Ascending aorta (tissue), 2 donors: ENCODE measurements at places on chromosomes 13 and 19. TPM values are rescaled to one million over a fixed set of nuclear protein-coding genes. Genes with fewer than 3 reads are reported as not detected.

Gene EBI3
- not detected for total RNA-seq

- no peak for DNase-seq
These were observed at the start of gene ICAM5 for GRCh38 chr19:10289836-10290356. TSS of gene ICAM5 (plus strand) at chr19:10289952. CDS start at chr19:10290044, 92 bp downstream.

- DNase-seq, result no peak
These were observed 95.2 kb downstream of the ELF1 start for GRCh38 chr13:40923867-40924266.

DNA sequence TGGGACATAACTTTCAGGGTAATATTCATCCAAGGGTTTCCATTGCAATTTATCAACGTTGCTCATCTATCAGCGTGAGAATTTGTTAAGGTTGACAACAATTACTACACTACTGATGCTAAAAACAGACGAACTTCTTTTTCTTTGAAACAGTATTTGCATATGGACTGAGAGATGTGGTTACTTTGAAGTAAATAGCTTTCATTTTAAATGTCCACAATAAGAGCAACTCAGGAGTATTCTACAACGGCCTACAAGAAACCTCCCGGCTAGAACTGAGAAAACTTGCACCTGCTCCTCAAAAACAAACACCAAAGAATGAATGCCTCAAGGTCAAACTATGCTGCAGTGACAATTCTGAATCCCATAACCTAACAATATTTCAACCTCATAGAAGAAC is 238.4 kb downstream of the IRS2 start:
- DNase-seq, result no peak

Gene ARHGAP33
- 8.7 TPM for total RNA-seq

Gene GNA15
- total RNA-seq, result 7.1 TPM

Gene CGB3
- total RNA-seq, result not detected

DNA sequence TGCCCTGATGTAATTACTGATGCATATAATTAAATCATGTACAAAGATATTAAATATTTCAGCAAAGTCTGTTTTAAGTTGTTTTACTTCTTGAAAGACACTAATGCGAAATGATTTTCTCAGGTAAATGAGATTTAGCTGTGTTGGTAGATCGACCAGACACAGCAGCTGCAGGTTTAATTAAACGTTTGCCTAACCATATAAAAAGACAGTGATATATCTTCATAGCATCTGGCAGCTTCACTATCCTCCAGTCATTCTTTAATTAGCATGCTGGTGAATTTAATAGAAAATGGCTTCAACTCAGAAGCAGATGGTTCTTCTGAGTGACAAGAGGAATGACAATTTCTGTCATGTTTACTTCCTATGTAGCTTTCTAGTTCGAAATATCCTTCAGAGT is 69.3 kb downstream of the NHLRC3 start:
- DNase-seq, result no peak

DNA sequence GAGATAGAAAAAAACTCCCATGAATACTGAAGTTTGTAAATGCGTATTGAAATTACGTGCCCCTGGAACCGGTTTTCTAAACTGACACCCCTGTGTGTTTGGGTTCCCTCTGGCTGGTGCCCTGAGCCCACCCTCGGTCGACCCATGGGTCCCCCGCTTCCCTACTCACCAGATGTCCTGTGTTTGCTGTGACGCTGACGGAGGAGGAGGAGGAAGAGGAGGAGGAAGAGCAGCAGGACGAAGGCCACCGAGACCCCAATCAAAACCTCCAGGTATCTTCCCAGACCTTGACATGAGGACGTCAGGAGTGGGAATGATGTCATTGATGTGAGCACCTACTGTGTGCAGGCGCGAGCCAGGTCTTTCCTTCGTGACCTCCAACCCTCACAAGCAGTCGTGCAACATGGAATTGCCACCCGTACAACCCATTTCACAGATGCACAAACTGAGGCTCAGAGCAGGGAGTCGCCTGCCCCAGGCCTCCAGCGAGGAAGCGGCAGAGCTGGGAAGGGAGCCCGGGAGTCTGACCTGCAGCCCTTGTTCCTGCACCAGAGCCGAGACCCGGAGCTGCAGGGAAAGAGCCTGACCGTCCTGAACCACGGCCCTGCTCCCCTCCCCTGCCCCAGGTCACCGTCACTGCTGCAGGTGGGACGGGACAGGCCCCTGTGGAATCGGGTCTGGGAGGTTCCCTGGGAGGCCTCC is 3.7 kb downstream of the LILRB3 start:
- DNase-seq, result no peak

Gene TMEM91
- total RNA-seq, result 14.2 TPM

DNA sequence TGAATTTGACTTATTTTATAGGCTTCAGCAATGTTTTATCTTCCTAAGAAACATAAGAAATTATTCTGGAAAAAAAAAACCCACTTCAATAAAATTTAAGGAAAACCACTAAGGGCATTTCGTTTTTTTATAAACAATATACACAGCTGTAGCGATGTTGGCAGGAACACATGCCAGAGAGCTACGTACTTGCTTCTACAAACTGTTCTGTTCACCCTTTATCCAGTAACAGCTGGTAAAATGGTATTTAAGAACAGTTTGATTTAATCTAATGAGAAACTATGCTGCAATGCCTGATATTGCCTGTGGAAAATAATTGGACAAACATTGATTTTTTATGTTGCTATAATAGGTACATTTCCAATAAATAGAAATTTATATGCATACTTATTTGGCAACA is 137.2 kb upstream of the DACH1 start:
- DNase-seq, result no peak

DNA sequence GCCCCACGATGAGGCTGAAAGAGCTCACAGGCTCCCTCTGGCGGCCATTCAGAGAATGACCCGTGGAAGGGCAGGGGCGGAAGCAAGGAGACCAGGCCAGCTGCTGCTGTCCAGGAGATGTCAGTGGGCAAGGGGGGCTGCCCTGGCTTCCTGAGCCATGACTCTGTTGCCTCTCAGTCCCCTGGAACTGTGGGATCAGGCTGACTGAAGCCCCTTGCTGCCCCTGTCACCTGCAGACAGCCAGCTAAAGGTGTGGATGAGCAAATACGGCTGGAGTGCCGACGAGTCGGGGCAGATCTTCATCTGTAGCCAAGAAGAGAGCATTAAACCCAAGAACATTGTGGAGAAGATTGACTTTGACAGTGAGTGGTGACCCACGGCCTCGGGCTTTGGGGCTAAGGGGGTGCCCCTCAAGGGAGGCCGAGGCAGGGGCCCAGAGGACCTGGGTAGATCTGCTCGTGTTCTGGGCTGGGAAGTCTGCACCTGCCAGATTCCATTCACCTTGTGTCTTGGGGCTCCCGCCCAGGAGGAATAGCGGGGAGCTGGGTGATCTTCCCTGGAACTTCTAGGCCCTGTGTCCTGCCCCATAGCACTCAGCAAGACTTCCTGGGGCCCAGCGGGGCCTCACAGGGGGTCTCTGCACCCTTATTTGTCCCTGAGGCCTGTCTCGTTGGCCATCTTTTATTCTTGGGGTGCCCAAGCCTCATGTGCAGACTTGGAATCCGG is 12.5 kb upstream of the ACTN4 start:
- peak; percentile 85 for DNase-seq

Gene MBD3L3
- not detected for total RNA-seq

Gene CRLF1
- total RNA-seq, result 638 TPM

- DNase-seq, result no peak
These were observed 17.1 kb downstream of the ELAVL1 start for GRCh38 chr19:7988307-7988706.

Gene CGB5
- not detected for total RNA-seq

DNA sequence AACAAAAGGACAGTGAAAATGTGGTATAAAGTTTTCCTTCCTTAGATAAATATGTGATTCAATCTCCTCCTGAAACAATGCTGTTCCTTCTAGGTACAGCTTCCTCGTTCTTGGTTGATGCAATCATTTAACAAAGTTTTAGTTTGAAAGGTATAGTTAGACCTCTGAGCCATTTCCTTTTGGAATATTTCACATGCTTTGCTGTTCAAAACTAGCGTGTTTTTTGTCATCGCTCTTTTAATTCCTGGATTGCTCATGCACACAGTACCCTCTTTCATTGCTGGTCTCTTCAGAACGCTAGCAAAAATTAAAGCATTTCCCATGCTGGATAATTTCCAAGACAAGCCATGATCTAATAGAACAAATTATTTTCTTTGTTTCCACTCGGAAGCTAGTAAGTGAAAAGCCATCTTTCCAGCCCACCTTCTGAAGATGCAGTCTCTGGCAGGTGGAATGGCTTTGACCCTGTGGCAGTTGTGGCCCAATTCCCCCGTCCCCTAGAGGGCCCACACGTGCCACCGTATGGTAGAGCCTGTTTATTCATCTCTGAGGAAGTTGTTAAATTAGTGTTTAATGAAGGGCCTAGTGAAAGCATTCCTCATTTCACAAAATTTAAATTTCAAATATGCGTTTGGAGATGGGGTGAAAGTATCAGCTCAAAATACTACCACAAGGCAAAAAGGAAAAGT is 1040.6 kb upstream of the SLC10A2 start:
- DNase-seq, result no peak

- DNase-seq, result no peak
These were observed 3.3 kb upstream of the CLPP start for GRCh38 chr19:6358003-6358402.

DNA sequence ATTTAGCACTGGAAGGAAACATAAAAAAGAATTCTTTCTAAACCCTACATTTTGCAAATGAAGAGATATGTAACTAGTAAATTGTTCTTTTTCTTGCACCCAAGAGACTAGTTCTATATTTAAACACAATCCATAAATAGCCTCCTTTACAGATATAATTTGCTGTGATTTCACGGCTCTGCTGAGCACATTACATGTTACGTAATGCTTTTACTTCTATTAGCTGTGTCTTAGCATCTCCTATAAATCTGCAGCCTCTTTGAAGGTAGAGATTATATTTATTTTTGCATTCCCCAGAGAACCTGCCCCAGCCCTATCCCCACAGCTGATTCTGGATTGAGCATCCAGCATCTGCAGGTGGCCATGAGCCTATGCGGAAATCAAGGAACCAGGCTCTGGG is 32.2 kb downstream of the LACC1 start:
- DNase-seq, result no peak

DNA sequence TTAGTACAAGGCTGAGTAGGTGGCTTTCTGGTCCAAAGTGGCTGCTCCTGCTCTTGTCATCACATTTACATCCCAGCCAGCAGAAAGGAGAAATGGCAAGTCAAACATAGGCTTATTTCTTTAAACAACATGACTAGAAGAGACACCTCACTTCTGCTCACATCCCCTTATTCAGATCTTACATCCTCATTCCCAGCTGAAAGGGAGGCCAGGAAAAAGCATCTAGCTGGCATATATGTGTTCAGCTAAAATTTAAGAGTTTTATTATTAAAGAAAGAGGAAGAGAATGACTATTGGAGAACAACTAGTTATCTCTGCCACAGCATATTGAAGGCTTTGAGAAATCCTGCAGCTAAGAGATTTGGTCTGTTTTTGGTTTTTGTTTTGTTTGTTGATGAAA is 34.1 kb downstream of the RGCC start:
- no peak for DNase-seq

GRCh38 chr13:31105856-31106255 is 55.8 kb downstream of the HSPH1 start:
- DNase-seq, result no peak

GRCh38 chr13:114152831-114153371 is 20.5 kb upstream of the RASA3 start:
- no peak for DNase-seq

GRCh38 chr13:99730403-99730802 is 229.1 kb downstream of the TM9SF2 start:
- no peak for DNase-seq

Gene ZNF69
- 0.85 TPM for total RNA-seq

Gene ZNF565
- 1.9 TPM for total RNA-seq

DNA sequence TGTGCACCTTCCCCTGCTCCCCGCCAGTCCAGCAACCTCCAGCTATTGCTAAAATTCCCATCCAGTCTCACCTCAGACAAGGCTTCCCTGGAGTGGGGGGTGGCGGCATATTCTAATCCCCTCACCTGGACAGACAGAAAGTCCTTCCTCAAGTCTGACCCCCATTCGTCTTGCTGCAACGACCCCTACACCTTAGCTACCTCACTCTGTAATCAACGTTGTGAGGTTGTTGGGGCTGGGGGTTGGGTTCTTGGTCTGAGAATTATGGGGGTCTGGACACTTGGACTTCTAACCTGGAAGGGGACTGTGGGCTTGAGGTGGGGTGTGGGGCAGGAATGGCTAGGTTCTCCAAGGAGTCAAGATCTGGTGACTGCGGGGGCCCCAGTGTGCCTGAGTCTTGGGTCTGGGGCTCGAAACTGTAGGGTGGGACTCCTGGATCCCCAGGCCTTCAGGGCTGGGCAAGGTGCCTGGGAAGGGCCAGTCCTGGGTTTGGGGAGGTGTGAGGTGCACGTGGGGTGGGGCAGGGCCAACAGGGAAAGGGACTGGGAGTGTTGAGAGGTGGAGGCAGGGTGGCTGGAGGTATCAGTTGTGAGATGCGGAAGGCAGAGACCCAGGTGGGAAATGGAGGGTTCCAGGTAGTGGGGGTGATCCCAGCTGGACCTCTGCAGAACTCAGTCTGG is 1.3 kb downstream of the FOXA3 start:
- DNase-seq, result no peak

- DNase-seq, result no peak
These were observed 1.2 kb downstream of the NUDT15 start for GRCh38 chr13:48038761-48039160.

Gene OCEL1
- total RNA-seq, result 13.7 TPM

DNA sequence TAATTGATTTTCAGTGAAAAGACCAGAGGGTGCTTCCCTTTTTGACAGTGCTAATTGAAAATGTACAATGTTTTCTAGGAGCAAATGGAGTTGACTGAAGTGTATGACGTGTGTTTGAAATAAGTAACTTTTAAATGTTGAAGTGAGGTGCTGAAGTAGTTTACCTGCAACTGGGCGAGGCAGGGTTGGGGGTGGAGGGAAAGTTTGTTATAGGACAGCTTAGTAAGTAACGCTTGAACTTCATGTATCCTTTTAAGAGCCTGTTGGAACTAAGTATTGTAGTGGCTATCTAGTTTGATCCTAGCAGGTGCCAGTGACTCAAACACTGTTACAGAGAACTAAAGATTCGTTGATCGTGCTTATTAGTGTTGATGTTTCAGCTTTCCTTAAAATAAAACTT is 5.9 kb downstream of the SLAIN1 start:
- DNase-seq, result no peak

DNA sequence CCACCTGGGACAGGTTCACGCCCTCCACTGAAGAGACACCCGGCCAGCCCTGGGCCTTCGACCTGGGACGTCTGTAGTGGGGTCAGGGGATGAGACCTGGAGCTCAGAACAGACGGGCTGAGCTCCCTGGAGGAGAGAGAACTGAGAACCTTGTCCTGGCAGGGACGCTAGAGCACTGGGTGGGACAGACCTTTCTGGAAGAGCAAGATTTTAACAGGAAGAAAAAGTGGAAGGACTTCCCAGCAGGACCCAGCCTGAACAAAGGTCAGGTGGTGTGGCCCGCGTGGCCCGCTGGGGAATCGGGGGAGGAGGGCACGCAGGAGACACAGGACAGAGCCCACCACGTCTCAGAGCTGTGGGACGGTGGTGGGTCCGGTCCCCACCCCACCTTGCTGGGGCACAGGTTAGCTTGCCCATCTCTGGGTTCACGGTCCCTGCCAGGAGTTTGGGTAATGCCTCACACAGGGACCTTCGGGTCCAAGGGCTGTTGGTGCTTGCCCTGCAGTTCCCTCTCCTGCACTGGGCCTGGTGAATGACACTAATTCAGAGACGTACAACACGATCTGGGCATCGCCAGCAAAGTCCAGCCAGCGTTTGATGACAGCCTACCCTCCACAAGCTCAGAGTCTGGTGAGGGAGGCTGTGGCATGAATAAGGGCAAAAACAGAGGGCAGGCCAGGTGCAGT is 1.2 kb upstream of the EFNA2 start:
- DNase-seq, result no peak
